Muscle of back (tissue), 13 donors: ENCODE measurements at places on chromosomes 1 and 21. TPM values are rescaled to one million over a fixed set of nuclear protein-coding genes. Genes with fewer than 3 reads are reported as not detected.

DNA sequence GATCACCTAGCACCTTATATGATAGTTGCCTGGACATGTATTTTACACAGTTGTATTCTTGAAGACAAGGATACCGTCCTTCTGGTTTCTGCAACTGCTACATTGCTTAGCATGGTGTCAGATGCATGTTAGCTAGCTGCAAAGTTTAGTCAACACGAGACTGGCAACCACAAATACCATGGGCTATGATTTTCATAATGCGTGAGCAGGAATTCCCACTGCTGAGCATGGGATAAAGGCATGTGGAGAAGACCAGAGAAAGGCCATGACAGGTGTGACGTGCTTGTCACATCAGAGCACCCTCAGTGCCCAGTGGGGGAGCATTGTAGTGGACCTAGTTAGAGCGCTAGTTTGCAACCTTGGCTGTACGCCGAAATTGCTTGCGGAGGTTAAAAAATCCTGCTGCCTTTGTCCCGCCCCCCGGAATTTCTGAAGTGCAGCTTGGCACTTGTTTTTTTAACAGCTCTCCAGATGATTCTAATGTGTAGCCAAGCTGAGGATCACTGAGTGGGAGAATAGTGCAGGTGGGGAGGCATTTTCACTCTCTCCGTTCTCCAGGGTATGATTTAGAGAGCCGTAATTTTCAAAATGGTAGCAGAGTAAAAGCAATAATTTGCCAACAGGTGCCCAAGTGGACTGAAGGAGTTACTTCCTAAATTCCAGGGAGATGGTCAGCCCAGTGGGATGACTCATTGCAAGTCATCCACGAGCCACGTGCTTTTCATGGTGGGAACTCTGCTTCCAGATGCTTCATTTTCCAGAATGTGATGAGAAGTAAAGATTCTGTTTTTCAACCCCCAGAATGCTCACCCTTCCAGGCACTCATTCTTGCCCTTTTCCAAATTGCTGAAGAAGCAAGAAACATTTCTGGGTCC is 81.0 kb downstream of the CNIH3 start:
- DNase-seq: no peak

DNA sequence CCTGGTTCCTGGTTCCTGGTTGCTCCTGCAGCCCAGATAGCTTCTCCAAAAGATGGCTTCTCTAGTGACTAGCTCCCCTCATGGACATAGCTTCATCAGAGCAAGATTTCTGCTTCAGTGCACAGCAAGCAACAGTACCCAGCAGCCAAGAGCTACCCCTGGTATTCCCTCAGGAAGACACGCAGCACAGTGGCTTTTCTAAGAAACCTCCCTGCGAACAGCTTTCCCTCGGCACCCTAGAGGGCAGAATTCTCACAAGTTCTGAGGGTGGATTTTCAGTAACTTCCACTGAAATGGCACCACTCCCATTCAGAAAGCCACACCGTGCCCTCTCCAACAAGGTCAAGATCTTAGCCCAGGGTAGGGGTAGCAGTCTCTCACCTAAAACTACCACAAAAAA is 128.2 kb downstream of the EIF4G3 start:
- DNase-seq: no peak

GRCh38 chr1:227895828-227896685 is 51.7 kb downstream of the WNT9A start:
- no peak for DNase-seq

DNA sequence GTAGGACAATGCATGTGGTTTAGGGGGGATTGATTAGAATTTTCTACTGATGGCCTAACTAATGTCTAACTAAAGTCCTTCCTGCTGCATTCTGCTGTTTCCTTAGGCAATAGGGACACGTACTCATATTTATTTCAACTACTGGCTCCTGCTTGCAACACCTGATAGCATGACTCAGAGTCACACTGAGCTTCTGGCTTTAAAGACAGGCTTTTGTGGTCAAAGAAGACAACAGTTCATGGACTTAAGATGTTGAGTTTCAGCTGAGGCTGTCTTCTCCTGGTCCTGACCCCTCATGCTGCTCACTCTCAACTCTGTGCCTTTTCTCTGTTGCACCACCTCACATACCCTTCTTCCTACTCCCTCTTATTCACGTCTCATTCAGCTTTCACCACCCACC is 29.1 kb upstream of the TRABD2B start:
- DNase-seq: no peak

DNA sequence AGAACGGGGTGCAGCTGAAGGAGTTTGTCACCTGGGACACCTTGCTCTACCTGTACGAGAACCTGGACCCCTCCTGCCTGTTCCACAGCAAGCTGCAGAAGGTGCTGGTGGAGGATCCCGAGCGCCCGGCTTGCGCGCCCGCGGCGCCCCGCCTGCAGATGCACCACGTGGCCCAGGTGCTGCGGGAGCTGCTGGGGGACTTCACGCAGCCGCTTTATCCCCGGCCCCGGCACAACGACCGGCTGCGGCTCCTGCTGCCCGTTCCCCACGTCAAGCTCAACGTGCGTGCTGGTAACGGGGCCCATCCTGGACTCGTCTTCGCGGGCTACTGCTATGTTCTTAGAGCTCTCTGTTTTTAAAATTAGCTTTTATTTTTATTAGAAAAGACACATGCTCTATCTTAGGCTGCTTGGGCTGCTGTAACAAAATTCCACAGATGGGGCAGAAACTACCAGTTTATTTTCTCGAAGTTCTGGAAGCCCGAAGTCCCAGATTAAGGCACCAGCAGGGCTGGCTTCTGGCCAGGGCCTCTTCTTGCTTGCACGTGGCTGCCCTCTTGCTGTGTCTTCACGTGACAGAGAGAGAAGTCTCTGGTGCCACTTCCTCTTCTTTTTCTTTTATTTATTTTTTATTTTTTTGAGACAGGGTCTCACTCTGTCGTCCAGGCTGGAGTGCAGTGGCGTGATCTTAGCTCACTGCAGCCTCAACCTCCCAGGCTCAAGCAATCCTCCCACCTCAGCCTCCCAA is 38.1 kb downstream of the TRPM2 start:
- DNase-seq: no peak

DNA sequence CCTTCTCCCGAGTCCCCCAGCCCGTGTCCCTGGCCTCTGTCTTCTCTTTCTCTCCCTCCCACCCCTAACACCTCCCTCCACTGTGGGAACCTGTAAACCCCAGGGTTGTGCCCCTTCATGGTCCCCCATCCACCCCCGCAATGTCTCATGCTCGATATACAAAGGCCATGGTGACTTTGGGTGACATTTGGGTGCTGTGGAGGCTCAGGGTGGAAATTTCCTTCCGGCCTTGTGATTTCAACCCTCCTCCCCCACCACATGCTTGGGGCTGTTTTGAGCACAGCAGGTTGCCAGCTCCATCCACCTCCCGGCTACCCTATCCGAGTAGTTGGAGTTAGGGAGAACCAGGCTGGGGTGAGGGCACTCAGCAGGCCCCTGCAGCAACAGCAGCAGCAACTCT is 25.7 kb upstream of the VPS13D start:
- no peak for DNase-seq

- DNase-seq: no peak
Measured at GRCh38 chr21:39103689-39104088, 79.6 kb downstream of the PSMG1 start.

- DNase-seq: no peak
Measured at GRCh38 chr1:197024460-197024859, 42.6 kb downstream of the F13B start.

DNA sequence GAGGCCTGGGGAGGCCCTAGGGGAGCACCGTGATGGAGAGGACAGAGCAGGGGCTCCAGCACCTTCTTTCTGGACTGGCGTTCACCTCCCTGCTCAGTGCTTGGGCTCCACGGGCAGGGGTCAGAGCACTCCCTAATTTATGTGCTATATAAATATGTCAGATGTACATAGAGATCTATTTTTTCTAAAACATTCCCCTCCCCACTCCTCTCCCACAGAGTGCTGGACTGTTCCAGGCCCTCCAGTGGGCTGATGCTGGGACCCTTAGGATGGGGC is 5.2 kb downstream of the ELF3 start:
- no peak for DNase-seq

GRCh38 chr1:229121845-229122436 is 149.0 kb upstream of the RAB4A start:
- DNase-seq: no peak

GRCh38 chr21:42703965-42704364 is 50.5 kb downstream of the PDE9A start:
- no peak for DNase-seq

DNA sequence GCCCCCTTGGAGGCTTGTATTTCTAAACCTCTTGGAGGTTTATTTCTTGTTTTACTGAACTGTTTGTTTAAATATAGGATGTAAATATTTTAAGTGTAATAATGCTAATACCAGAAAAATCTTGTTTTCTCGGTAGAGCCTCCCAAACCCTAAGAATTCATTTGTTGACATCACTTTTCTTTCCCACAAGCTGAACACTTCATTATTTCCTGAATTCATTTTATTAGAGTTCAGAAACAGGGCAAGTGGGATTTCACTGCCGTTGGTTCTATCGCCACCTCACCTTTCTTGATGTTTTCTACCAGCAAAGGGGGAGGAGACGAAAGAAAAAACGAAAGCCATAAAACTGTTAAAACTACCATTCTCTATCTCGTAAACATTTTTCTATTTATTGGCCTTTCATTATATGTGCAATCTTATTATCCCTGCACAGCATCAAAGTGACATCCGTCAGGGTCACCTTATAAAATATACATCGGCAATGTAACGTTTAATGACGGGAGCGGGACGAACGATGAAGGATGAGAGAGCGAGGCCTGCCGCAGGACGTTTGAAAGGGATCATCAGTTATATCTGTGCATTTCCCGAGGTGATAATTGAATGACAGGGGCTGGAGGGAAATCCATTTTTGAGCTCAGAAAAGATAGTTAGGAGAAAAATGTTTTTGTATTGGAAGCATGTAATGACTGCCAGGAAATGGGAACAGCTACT is 59.5 kb downstream of the SLC45A1 start:
- DNase-seq: no peak

GRCh38 chr1:185376288-185376687 is 59.2 kb upstream of the IVNS1ABP start:
- no peak for DNase-seq

- DNase-seq: no peak
Measured at GRCh38 chr1:60859111-60859510, 223.2 kb upstream of the NFIA start.

- no peak for DNase-seq
Measured at GRCh38 chr1:25540750-25541342, 2.6 kb upstream of the LDLRAP1 start.

DNA sequence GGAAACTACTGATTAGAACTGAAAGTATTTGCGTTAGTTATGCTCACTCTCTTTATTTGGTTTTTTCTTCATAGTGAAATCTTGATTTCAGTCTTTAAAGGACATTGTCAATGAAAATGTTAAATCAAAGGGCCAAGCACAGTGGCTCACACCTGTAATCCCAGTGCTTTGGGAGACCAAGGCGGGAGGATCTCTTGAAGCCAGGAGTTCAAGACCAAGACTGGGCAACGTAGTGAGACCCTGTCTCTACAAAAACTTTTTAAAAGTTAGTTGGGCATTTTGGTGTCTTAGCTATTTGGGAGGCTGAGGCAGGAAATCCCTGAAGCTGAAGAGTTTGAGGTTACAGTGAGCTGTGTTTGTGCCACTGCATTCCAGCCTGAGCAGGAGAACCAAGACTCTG is 13.6 kb downstream of the RLF start:
- DNase-seq: no peak

GRCh38 chr1:225999912-226000337 is 782 bp upstream of the SDE2 start:
- no peak for DNase-seq

- no peak for DNase-seq
Measured at GRCh38 chr1:171397851-171398469, 84.0 kb downstream of the FMO4 start.

DNA sequence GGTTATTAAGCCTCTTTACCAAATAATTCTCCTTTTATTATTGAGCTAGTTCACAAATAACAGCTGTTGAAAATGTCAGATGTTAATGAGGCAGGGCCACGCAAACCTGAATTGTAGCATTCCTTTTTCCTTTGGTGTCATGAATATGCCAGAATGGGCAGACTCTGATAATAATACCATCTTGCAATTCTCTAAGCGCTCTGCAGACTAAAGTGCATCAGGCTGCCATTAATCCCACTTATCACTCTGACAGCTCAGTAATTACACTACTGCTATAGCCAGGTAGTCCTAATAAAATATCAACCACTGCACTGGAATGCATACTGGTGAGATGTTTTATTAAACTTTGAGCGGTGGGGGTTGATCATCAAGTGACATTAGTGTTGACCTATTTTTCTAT is 177.7 kb downstream of the DPYD start:
- no peak for DNase-seq

DNA sequence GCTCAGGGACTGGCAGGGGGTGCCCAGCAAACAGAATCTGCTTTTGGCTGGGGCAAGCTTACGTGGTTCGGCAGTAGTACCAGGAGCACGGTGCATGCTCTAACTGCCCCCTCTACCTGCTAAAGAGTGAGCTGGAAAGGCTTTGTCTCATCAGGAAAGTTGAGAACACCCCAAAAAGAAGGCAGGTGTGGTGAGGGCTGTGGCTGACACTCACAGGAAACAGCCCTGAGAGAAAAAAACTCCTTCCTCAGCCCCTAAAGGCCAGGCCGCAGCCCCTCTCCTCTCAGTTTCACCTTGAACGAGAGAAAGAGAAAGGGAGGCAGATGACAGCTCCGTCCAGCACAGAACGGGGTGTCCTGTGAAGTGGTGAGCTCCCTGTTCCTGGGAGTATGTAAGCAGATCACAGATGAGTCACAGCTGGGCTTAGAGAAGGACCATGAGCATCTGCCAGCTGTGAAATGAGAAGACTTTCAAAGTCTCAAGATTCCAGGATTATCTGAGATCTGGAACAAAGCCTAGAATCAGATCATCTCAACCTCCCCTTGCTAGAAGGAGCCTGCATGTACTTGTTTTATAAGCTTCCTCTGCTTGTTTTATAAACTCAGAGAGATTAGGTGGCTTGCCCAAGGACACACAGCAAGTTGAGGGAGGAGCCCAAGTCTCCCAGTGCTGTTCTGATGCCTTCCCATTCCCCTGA is 13.4 kb downstream of the LAPTM5 start:
- no peak for DNase-seq

GRCh38 chr21:35586305-35586704 is 474.0 kb downstream of the SETD4 start:
- DNase-seq: no peak

- DNase-seq: no peak
Measured at GRCh38 chr1:107895403-107896191, 69.4 kb downstream of the VAV3 start.

DNA sequence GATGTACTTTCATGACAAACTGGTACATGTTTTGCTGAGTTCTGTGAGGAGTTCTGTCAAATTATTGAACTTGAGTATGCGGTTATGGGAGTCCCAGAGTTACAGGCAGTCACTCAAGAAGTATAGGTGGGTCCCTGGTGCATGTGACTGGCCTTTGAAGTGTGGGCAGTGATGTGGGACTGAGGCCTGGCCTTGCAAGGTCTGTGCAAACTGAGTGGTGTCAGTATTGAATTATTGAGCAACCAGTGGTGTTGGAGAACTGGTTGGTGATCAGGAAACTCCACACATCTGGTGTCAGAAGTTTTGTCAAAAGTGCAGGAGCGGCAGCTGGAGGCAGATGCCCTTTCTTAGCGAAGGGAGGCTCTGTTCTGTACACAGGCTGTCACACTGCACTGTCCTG is 5.2 kb downstream of the ZNF678 start:
- DNase-seq: no peak

Gene NUP210L
- 0.08 TPM for polyA plus RNA-seq

Gene GPR37L1
- 0.04 TPM for polyA plus RNA-seq

Gene HAO2
- polyA plus RNA-seq: 0.21 TPM

Gene CELA3B
- polyA plus RNA-seq: not detected

Gene KCNQ4
- 29.8 TPM for polyA plus RNA-seq

Gene RAB42
- 5.7 TPM for polyA plus RNA-seq

Gene DAB1
- polyA plus RNA-seq: 2.9 TPM

Gene SH2D1B
- 0.42 TPM for polyA plus RNA-seq

Gene PERM1
- polyA plus RNA-seq: 1.5 TPM

Gene HES2
- 0.37 TPM for polyA plus RNA-seq
